ENCODE measurements at places on chromosomes 3 and 15. TPM values are rescaled to one million over a fixed set of nuclear protein-coding genes. Genes with fewer than 3 reads are reported as not detected.

GRCh38 chr3:172601066-172601832, 78.0 kb upstream of the TNFSF10 start:
- DNase-seq: no peak

DNA sequence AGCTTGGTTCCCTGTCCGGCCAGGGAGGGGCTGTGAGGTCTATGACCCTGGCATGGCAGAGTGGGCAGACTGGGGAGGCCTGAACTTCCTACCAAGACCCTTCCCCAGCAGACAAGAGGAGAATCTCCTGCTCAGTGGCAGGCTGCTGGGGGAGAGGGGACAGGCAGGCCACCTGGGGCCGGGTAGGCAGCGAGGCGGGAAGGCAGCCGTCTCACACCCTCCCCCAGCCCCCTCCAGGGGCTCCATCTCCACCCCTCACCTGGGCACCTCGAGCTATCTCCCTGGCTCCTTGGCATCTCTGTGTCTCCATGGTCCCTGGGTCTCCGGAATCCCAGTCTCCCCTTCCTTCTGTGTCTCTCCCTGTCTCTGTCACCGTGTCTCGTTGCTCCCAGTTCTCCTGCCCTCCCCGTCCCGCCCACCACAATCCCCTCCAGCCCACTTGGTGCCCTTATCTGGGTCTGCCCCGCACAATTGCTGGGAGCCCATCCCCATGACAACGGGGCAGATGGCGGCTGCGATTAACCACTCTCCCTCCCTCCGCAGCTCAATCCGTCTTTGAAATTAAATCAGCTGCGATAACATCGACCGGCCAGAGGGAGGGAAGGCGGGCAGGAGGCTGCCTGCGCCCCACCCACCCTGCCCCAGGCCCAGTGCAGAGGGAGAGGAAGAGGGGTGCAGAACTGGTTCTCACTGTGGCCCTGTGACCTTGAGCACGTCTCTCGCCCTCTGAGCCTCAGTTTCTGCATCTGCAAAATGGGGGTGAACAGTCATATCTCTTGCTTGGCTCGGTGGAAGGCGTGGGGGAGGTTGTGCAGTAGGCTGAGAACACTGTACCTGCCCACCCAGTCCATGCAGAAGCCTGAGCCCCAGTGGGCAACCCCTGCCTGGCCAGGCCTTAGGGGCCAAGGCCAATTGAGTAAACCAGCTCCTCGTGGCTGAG, 9.6 kb downstream of the DNAJB8 start:
- no peak for DNase-seq

DNA sequence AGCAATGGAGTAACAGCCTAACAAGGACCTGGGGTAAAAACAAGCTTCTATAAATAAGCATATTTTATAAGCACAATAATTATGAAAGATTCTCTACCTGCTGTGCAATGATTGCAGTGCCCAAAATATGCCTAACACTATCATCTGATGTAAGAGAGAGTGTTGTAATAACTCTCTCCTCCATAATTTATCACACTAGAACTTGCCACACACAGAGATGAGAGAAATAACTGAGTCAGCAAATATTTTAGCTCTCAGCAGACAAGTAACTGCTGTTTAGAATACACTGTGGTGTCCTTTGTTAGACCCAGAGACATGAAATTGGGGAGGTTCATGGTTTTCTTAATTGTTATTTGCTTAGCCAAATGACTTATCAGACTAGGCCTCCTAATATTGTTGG, 105.3 kb upstream of the ACP3 start:
- no peak for DNase-seq

DNA sequence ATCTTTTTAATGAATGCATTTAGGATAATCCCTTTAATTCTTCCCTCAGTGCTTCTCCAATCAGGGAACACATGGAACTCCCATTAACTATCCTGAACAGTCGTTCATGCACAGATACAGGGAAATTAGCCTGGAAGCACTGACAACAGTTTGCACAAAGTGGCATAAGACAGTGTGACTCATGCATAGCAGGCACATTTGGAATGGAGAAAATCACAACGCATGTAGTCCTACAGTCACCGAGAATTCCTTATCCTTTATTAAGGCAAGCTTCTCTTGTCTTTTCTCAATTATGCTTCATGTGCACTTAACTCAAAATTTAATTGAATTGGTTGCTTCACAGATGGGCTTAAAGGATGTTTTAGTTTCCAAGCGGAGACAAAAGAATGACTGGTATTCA, 155.0 kb upstream of the CRBN start:
- no peak for DNase-seq

GRCh38 chr3:100518983-100519382, 26.6 kb downstream of the TMEM45A start:
- peak; percentile 30 for DNase-seq

DNA sequence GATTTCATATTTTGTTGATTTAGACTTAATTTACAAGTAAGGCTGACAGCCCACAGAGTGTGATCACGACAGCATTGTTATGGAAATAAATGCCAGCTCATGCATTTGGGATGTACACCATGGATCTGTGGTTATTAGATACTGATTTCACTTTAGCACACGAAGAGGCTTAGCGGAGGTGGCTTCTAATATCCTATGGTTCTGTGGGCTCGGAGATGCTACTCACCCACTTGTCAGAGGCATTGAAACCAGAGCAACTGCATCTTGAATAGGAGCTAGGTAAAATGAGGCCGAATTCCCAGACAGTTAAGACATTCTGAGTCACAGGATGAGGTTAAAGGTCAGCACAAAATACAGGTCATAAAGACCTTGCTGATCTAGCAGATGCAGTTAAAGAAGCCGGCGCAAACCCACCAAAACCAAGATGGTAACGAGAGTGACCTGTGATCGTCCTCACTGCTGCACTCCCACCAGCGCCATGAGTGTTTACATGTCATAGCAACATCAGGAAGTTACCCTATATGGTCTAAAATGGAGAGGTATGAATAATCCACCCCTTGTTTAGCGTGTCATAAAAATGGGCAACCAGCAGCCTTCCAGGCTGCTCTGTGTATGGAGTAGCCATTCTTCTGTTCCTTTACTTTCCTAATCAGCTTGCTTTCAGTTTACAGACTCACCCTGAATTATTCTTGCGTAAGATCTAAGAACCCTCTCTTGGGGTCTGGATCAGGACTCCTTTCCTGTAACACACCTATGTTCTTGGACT, 117.5 kb downstream of the PGPEP1L start:
- peak; percentile 95 for DNase-seq

GRCh38 chr3:37484884-37485559, 310.6 kb upstream of the LRRFIP2 start:
- no peak for DNase-seq

GRCh38 chr15:76337696-76338485, 1.3 kb downstream of the ISL2 start:
- no peak for DNase-seq

GRCh38 chr15:94231723-94232468, 535 bp downstream of the MCTP2 start:
- no peak for DNase-seq

Gene GMNC
- polyA plus RNA-seq: 0.16 TPM

Gene IMPG2
- polyA plus RNA-seq: 0.06 TPM

Gene P2RY12
- polyA plus RNA-seq: not detected

Gene FRMD4B
- 0.14 TPM for polyA plus RNA-seq

Gene LCTL
- polyA plus RNA-seq: 10.5 TPM

Gene CLDN11
- polyA plus RNA-seq: 318 TPM

Gene JAGN1
- 32.7 TPM for polyA plus RNA-seq

Data from IMR-90 (cell line).